ENCODE measurements at places on chromosomes 13 and 19.

DNA sequence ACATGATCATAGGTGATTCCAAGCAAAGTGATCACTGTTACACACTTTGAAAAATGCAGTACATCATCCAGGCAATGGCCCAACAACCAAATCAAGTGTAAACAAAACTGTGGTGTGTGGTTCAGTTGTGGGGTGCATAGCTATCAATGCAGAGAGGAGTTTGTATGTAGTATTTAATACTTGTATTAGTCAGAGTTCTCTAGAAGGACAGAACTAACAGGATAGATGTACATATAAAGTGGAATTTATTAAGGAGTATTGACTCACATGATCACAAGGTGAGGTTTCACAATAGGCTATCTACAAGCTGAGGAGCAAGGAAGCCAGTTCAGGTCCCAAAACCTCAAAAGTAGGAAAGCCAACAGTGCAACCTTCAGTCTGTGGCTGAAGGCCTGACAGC is 249.3 kb upstream of the HTR2A start:
- no peak for DNase-seq

DNA sequence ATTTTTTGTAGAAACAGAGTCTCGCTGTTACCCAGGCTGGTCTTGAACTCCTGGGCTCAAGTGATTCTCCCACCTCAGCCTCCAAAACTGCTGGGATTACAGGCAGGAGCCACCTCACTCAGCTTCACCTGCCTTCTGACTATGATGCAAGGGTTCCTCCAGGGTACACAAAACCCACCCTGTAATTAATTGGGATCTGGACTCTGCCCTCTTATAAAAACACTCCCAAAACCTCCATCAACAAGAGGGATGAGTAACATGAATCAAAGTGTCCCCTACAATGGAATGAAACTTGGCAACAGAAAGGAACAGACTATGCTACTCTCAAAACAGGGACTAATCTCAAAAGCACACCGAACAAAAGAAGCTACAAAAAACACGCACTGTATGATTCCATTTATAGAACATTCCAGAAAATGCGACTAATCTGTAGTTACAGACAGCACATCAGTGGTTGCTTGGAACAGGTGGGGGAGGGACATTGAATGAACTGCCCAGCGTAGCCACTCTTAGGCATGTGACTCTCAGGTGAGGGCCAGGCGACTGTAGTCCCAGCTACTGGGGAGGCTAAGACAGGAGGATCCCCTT is 3.2 kb upstream of the PRR36 start:
- no peak for DNase-seq

DNA sequence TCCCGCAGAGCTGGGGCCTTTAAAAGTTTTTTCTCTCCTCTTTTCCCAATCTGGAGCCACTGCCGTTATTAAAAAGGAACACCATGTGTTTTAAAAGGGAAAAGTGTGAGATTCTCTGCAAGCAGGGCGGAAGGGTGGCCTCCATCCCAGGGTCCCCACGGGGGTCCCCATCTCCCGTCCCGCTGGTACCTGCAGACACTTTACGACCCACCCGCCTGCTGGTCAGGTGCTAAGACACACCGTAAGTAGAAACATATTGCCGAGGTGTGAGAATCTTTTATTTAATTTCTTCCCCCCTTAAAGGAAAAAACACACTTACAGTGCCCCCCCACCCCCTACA is 1.8 kb downstream of the CRLF1 start:
- DNase-seq = no peak

- DNase-seq = no peak
Measured at GRCh38 chr19:51127755-51128154, 3.0 kb downstream of the SIGLEC9 start.

DNA sequence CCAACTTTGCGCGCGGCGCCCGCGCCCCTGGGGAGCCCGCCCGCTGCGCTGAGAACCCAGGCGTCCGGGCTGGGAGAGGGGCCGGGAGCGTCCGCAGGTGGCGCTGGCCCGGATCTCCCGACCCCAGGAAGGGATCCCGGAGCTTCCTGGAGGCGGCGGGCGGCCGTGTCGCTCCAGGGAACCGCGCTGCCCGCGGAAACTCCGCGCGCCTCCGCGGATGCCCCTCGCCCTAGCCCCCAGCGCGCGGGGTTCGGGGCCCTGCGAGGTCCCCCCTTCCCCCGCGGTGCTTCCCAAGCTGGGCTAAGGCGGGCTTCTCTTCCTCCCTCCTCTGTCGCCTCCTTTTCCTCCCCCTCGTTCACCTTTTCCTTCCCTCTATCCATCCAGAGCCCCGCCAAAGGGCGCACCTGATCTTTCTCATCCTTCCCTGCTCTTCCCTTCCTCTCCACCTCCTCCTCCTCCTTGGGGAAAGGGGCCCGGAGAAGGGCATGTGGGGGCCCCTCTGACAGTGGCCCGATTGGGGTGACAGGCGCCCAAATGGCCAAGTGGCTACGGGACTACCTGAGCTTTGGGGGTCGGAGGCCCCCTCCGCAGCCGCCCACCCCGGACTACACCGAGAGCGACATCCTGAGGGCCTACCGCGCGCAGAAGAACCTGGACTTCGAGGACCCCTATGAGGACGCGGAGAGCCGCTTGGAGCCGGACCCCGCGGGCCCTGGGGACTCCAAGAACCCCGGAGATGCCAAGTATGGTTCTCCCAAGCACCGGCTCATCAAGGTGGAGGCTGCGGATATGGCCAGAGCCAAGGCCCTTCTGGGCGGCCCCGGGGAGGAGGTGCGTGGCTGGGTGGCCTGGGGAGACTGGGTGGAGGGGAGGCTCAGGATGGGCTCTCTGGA is 710 bp downstream of the SHD start:
- DNase-seq = no peak

GRCh38 chr13:24870380-24870760 is 106.4 kb downstream of the RNF17 start:
- DNase-seq = no peak

DNA sequence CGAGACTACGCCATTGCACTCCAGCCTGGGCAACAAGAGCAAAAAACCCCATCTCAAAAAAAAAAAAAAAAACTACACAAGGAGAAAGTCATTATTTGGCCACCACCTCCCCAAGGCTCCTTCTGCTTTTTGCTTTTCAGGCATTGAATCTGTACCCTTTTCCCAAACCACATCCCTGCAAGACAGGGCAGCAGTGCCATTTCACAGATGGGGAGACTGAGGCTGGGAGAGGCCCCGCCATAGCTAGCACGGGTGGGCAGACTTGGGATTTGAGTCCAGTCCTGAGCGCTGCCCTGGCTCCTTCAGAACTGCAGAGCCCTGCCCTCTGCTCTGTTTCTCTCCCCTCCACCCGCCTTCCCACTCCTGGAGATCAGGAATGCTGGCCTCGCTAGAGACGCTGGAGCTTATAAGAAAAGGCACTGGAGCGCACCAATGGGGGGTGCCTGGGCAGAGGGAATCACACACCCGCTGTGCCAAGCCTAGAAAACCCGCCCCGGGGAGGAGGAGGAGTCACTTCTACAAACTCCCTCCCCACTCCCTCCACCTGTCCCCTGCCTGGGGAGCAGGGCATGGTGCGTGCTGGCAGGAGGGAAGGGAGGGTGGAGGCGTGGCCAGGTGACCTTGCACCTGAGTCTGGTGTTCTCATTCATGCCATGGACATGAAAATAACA is 17.6 kb downstream of the TJP3 start:
- DNase-seq = no peak

GRCh38 chr13:104414181-104414580 is 1348.0 kb upstream of the SLC10A2 start:
- DNase-seq = no peak

DNA sequence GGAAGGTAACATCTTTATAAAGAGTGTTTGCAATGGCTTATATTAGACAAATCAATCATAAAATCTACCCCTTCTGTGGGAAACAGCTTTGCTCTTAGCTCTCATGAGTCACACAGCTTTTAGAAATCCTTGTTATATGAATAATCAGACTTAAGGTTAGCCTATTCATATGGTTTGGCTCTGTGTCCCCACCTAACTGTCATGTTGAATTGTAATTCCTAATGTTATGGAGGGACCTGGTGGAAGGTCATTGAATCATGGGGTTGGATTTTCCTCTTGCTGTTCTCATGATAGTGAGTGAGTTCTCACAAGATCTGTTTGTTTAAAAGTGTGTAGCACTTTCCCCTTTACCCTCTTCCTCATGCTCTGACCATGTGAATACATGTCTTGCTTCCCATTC is 704.2 kb upstream of the KLHL1 start:
- no peak for DNase-seq

- no peak for DNase-seq
Measured at GRCh38 chr19:7784856-7785255, 21.8 kb downstream of the CLEC4M start.

DNA sequence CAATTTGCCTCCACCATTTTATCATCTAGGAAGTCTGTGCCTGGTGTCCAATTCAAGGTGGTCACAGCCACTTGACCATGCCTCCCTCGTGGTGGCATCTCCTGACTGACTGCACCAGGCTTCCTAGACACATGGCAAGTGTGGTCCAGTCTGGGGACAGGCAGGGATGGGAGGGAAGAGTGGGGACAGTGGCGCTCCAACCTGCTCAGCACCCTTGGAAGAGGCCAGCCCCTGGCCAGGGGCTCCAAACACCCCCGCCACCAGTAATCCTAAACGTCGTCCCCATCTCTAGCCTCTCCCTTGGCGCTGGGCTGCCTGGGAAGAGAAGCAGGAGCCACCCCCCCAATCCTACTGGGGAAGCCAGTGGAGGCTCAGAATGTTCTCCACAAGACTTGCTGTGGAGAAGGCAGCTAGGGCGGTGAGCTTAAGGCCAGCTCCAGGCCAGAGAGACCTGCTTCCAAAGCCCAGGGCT is 2.7 kb downstream of the RPL36 start:
- DNase-seq = no peak

DNA sequence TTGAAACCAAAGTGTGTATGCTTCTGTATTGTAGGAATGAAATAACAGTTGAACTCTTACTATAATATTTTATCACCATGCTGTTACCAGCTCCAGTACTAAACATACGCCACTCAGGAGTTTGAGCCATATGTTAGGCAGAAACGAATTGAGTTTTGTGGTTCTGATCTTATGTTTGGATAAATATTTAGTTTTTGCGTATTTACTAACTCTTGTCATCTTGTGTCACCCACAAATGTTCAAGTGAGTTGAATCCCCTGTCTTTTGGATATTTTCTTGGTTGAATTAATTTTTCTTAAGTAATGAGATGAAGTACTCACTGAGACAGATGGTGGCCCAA is 1.5 kb downstream of the FNDC3A start:
- no peak for DNase-seq

DNA sequence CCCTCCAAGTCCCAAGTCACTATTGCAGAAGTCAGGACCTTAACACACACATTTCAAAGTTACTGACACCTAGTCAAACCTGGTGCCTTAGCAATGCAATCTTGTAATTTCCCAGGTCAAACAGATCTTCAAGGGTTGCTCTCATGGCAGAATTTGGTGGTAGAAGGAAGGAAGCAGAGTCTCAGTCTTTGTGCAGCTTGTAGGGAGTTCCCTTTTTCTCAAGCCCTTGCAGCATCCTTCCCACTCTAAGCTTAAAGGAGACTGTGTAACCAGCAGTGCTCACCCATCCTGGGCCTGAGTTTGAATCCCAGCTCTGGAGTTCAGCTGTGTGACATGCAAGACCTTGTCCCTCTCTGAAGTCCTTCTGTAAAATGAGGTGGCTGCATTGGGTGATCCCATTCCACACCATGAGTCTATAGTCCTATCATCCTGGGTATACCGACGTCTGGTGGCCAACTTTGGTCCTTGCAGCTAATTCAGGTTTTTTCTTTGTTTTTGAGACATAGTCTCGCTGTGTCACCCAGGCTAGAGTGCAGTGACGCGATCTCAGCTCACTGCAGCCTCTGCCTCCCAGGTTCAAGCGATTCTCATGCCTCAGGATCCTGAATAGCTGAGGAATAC is 9.8 kb downstream of the SIGLEC10 start:
- DNase-seq = no peak

- no peak for DNase-seq
Measured at GRCh38 chr19:18672606-18673337, 10.7 kb upstream of the CRTC1 start.

- no peak for DNase-seq
Measured at GRCh38 chr19:47660435-47660832, 51.5 kb downstream of the BICRA start.

- DNase-seq = peak; percentile 14
Measured at GRCh38 chr13:75635828-75636435, at the start of gene LMO7. Gene LMO7, plus strand, starts transcription at chr13:75636330. Its CDS starts 328 bp downstream, at chr13:75636658.

GRCh38 chr13:111879719-111880118 is 187.2 kb upstream of the SOX1 start:
- no peak for DNase-seq

DNA sequence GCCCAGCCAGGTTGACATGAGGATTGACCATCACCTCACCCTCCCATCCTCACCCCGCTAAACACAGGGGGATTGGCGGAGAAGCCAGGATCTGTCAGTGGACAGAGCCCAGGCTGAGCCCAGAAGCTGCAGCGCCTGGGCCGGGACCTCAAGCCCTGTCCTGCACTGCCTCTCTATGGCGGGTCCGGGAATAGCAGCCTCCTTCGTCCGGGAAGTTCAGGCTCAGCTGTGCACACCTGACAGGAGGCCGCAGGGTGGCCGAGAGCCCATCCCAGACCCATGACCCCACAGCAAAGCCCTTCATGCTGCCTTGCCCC is 67.8 kb downstream of the SPACA7 start:
- DNase-seq = no peak

GRCh38 chr13:29482504-29482903 is 113.0 kb downstream of the SLC7A1 start:
- DNase-seq = no peak

DNA sequence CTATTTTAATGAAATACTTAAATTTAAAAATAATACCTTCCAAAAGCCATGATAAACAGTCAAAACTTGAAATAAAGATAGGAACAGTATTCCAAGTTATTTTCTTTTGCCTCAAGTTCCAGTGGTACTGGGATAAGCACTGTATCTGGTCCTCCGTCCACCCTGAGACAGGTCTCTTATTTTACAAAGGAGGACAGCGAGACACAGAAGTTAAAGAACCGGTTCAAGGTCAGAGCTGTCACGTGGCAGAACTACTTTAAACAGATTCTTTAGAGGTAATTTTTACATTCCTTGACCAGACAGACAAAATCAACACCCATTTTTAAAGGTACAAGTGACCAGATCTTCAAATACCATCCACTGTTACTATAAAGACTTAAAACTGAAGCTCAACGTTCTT is 10.4 kb upstream of the DOCK9 start:
- no peak for DNase-seq

DNA sequence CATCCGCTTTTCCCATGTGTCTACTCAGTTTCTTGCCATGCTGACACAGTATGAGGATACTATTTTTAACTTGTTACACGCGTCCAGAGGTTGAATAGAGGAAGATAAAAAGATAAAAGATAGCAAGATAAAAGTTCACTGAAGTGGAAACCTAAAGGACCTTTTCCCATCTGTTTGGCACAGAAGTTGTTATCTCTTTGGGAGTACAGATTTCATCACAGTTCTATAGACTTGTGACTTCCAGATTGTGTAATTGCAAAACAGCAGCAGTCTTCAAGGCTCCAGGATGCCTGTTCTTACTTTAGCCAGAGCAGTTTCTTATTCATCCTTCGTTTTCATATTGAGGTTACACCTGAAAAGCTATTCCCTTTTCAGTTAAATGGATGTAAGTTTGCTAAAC is 369.2 kb downstream of the GPC5 start:
- DNase-seq = no peak

- no peak for DNase-seq
Measured at GRCh38 chr13:50684366-50684765, 159.1 kb downstream of the DLEU7 start.
